ENCODE measurements at places on chromosomes 1 and 21. TPM values are rescaled to one million over a fixed set of nuclear protein-coding genes. Genes with fewer than 3 reads are reported as not detected.

Gene AKT3
- total RNA-seq, result 50.6 TPM

Gene TMEM52
- 0.32 TPM for total RNA-seq

Gene OXCT2
- total RNA-seq, result 0.30 TPM

Gene CELA3A
- not detected for total RNA-seq

Gene PRPF38B
- 11.9 TPM for total RNA-seq

Gene HTR6
- total RNA-seq, result not detected

Gene ZNF593OS
- total RNA-seq, result not detected

Gene BTBD8
- 3.9 TPM for total RNA-seq

Gene NPR1
- 0.05 TPM for total RNA-seq

Gene PGLYRP4
- not detected for total RNA-seq

Gene MYOM3
- 0.18 TPM for total RNA-seq

Gene TAF5L
- 19.2 TPM for total RNA-seq

Gene EXO5
- 9.6 TPM for total RNA-seq

Gene OPTC
- total RNA-seq, result not detected

Gene TTC34
- 0.18 TPM for total RNA-seq

Gene CEP350
- total RNA-seq, result 61.5 TPM

Gene LCE1B
- total RNA-seq, result not detected

Gene ASPM
- total RNA-seq, result 3.9 TPM

Gene DNAI4
- 5.6 TPM for total RNA-seq

Gene CNTN2
- not detected for total RNA-seq

Gene KCNE2
- not detected for total RNA-seq

Gene KIF17
- 1.2 TPM for total RNA-seq

Gene KCNN3
- total RNA-seq, result 0.32 TPM

Gene HPDL
- total RNA-seq, result 1.4 TPM

Gene VANGL2
- total RNA-seq, result under 0.01 TPM

Gene FCGR1A
- not detected for total RNA-seq

Gene CFAP141
- total RNA-seq, result not detected

Gene GPR157
- total RNA-seq, result 3.6 TPM

Gene TGFB2
- total RNA-seq, result 36.2 TPM

Gene NHLH1
- not detected for total RNA-seq

Gene RHD
- not detected for total RNA-seq

Gene CCDC185
- not detected for total RNA-seq

Gene LRRC53
- not detected for total RNA-seq

Gene KCNJ9
- not detected for total RNA-seq

Gene KCNA3
- total RNA-seq, result not detected

Gene CDC73
- 27.6 TPM for total RNA-seq

Gene NTMT2
- total RNA-seq, result not detected

Gene SLC25A34
- total RNA-seq, result 0.69 TPM

Gene PTBP2
- total RNA-seq, result 27.3 TPM

Gene HMCN1
- total RNA-seq, result 41.3 TPM

Gene LYPD8
- not detected for total RNA-seq

Gene SYNC
- 61.5 TPM for total RNA-seq

Gene LIPI
- not detected for total RNA-seq

Gene PGLYRP3
- total RNA-seq, result not detected

Gene GCSAML
- total RNA-seq, result not detected

Gene OR2L13
- total RNA-seq, result not detected

Gene AADACL3
- not detected for total RNA-seq

Gene CELA3B
- not detected for total RNA-seq

Gene LCE1A
- not detected for total RNA-seq
